Globus pallidus (tissue), 1 donor: ENCODE measurements at places on chromosomes 5 and 9.

DNA sequence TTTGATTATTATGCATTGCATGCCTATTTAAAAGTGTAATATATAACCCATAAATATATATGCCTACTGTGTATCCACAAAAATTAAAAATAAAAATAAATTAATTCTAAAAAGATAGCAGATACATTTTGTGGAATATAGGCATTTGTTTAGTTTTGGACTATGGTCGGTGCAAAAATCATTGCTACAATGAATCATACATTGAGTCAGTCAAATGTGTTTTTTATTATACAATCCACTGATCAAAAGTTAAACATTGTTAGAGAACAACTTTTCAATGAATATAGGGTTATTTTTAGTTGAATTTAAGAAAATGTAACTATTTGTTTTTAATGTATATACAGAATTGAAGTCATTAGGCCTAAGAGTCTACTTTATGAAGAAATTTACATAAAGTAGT is 885.9 kb downstream of the EFNA5 start:
- no peak for DNase-seq

DNA sequence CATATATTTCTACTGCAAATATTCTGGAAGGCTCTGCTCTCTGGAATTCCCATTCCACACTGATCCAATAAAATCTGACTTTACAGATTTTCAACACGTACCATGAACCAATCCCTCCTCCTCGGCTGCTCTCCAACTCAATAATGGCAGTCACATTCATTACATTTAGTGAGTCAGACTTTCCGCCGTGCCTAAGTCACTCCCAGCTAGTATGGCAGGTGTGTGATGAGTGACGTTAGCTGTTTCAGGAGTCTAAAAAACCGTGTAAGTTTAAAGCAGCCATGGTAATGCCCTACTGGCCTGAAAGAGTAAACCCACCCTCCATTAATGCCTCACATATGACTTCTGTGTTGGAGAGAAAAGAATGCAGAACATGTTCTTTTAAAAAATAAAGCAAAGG is 3.3 kb downstream of the FBN2 start:
- DNase-seq, result no peak

- DNase-seq, result no peak
Measured at GRCh38 chr9:107213080-107213479, 70.0 kb upstream of the RAD23B start.

- no peak for DNase-seq
Measured at GRCh38 chr5:139061274-139061673, 136.9 kb downstream of the SIL1 start.

GRCh38 chr5:33182986-33183385 is 257.8 kb upstream of the TARS1 start:
- DNase-seq, result no peak

- DNase-seq, result no peak
Measured at GRCh38 chr9:133842721-133843227, 104.6 kb upstream of the SARDH start.

DNA sequence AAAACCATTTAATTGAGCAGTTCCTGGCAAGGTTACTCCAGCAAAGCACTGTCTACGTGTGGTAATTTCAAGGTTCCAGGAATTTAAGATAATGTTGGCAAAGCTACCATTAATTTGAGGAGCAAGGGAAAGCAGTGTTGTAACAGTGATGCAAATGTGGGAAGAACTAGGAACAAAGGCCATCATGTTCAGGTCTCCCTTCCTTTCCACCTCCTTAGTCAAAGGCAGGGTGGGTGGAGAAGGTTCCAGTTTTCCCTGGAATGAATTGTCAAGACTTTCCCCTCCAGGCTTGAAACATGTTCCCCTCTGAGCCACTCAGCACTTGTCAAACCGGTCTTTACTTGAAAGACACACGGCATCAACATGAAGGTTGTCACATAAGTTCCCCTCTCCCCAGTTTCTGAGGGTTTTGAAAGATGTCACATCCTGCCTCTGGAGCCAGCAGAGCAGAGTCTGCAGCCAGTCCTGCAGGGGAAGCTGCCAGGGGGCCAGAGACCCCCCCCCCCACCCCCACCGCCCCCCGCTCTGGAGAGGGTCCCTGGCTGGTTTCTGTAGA is 226.0 kb downstream of the GAS1 start:
- DNase-seq, result no peak
